AG09309 (cell line): ENCODE measurements at places on chromosomes 12 and 14.
A peak's percentile ranks its signal among the peaks of the same experiment; 100 is the strongest.

DNA sequence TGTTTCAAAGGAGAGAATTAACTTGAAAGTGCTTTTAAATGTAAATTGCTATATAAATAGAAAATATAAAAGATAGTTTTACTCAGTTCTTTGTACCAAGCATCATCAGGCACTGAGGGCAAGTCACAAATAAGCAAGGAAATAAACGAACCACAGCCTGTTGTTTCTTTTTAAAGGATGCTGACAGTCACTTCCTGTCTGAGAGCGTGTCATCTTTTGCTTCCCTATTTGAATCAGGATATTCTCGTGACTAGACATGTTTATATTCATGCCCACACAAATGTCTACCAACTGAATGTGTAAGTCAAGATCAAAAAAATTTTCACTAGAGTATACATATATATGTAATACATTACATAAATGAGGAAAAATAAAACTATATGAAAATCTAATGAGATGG lies 31.4 kb upstream of the SLC2A13 start:
- no peak for DNase-seq

DNA sequence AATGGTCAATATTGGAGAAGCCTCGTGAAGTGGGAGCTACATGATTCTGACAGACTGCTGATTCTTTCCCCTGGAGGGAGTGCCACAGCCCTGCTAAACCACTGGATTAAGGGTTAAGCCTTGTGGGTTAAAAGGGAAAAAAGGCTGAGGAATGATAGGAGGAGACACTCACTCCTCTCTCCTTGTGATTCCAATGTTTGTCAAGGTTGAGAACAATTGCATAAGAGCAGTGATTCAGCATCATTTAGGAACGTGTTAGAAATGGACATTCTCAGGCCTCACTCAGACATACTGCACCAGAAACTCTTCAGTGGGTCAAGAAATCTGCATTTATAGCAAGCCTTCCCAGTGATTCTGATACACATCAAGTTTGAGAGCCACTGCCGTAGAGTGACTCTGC lies 87.8 kb upstream of the GZMB start:
- no peak for DNase-seq

GRCh38 chr14:105839425-105840265 lies 313.3 kb downstream of the TMEM121 start:
- no peak for DNase-seq

- DNase-seq = no peak
Observed at GRCh38 chr12:82687021-82688011, 610 bp downstream of the TMTC2 start.

DNA sequence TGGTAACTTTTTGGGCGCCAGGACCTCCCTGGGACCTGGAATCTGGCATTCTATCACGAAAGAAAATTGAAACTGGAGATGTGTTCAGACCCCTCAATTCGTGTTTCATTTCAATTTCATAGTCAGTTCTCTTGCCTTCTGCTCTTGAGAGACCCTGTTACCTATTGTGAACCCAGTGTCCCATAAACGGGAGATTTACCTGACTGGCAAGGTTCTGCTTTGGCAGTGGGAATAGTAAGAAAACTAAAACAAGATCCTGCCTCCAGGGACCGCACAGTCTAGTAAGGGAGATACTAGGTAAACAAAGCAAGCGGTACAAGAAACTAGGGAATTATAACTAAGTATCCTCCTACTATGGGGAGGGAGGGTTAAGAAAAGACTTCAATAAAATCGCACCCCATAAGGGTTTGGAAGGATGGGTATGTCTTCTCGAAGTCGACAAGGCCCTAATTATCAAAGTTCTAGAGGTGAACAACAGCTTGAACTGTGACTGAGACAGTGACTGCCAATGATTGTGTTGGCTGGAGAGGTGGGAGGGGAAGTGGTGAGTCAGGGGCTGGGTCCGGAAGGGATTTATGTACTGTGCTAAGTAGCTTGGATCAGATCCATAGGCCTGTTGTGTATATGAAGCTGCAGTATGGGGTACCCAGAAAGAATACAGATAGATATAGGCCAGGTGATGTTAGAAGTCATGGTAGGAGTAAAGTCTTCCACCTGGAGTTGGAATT lies 754 bp downstream of the ACSS3 start:
- DNase-seq = peak; percentile 24

DNA sequence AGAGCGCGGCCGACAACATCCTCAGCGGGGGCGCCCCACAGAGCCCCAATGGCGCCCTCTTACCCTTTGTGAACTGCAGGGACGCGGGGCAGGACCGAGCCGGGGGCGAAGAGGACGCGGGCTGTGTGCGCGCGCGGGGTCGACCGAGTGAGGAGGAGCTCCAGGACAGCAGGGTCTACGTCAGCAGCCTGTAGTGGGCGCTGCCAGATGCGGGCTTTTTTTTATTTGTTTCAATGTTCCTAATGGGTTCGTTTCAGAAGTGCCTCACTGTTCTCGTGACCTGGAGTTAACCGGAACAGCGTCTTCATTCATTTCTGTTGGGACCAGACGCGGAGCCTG lies 103.8 kb upstream of the FKBP4 start:
- no peak for DNase-seq

GRCh38 chr12:14157088-14157747 lies 175.8 kb upstream of the GRIN2B start:
- DNase-seq = no peak

DNA sequence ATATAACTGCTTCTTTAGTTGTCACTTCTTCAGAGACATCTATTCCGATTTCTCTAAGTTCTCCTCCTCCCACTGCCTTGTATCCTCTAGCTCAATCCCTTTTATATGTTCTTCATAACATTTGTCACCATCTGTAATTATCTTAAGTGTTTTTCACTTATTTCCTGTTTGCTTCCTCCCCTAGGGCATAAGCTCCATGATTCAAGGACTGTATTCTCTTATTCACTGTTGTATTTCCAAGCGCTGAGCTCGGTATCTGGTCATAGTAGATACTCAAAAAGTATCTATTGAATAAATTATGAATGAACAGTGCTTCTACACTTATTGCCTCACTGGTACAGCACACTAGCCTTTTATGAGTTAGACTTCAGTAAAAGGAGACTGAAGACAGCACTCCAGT lies 109.0 kb upstream of the TMPO start:
- DNase-seq = no peak

DNA sequence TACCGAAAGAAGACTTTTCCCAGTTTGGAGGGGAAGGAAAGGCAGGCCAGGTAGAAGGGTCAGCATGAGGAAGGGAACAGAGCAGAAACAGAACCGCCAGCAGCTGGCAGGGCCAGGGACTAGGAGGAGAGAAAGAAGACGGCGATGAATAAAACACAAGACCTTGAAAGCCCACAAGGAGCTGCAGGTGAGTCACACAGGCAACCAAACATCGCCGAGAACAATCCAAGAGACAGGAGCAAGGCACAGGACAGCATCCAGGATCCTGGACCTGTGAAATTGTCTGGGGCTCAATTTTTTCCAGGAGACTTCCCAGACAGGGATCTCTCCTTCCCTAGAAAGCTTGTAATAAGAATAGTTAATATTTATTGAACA lies 47.3 kb downstream of the NUAK1 start:
- DNase-seq = no peak

DNA sequence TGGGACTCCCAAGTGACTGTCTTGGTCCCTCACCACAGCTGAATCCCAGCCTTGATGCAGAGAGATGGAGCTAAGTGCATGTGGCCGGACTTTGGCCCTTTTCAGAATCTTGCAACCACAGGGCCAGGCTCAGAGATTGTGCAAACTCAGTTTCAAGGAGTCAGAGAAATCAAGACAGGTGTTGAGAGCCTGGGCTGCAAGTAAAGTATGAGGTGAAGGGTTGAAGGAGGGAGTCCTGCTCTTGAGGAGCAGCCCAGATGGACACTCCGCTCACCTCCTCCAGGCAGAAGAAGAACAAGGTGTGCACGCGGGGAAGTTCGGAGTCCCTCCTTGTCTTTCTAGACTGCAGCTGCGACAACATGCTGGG lies 6.3 kb upstream of the BMP4 start:
- no peak for DNase-seq

GRCh38 chr12:92927436-92928281 lies 1.4 kb downstream of the EEA1 start:
- peak; percentile 21 for DNase-seq

GRCh38 chr14:70754991-70755390 lies 54.3 kb downstream of the MAP3K9 start:
- DNase-seq = no peak

DNA sequence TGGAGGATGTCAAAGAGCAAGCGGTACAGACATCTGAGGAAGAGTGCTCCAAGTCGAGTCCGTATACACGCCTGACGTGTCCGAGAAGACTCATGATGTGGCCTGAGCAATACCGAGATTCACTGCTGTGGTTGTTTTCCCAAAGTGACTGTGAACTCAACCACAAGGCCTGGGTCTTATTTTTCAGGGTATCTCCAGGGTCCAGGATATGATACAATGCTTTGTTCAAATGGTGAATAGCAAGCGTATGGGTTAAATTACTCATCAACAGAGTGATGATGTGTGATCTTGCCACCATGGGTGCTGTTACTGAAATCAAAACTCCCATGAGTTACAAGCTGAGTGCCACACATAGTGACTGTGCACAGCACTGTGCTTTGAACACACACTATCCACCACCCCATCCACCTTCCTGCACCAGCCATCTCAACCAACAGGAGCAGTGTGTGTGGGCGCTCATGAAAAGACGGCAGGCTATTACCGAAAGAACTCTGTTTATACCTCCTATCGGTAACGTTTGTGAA lies 109.6 kb downstream of the BCAT1 start:
- DNase-seq = no peak

DNA sequence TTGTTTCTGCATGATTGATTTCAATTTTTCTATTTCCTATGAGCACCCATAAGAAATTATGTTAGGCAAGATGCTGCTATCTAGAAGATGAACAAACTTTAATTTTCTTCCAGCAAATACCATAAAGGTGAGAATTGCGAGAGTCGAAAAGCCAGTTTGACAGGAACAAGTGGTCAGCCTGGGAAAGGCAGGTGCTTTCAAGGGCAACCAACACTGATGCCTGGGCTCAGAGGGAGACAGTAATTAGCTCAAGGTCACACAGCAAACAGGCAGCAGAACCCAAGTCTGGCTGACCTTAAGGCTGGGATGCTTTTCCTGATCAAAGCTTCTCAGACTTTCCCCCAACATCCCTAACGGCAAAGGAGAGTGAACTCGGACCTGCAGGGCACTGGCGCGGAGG lies 6.8 kb upstream of the OTUB2 start:
- no peak for DNase-seq

DNA sequence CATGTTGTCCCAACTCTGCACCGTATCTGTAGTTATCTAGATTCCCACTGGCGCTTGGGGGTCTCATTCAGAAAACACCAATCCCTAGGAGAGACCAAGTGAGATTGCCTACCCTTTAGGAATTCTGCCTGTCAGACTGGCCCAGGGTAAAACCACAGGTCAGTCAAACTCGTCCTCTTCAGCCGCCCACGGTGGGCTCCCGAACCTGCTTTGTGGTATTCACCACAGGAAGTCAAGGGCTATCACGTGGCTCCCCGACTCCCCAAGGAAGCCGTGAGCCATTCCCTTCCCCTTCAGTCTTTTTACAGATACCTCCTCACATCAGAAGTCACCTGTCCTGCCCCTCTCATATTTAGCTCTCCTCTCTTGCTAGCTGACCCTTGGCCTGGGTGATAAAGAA lies 159.9 kb downstream of the EGLN3 start:
- no peak for DNase-seq

DNA sequence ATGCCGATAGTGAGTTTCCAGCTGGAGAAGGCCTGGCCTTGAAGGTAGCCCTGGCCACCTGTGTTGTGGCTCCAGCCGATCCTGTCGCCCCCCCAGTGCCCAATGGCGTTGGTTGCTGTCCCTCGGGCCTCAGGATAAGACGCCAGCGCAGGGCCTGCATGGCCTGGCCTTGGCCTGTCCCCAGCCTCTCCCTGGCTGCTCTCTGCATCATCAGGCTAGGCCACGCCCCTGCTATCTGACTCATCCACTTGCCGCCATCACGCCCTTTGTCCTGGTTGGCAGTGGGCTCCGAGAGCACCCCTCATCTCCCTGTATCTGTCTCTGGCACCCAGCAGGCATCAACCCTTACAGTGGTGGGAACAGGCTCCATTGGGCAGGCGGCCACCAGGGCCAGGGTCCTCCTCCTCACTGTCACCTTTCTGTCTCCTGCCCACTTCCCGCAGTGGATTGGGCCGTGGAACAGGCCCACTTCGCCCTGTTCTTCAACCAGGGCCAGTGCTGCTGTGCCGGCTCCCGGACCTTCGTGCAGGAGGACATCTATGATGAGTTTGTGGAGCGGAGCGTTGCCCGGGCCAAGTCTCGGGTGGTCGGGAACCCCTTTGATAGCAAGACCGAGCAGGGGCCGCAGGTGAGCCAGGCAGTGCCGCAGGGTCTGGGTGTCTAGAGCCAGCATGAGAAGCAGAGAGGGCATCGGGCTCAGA lies 25.6 kb downstream of the ALDH2 start:
- DNase-seq = no peak

DNA sequence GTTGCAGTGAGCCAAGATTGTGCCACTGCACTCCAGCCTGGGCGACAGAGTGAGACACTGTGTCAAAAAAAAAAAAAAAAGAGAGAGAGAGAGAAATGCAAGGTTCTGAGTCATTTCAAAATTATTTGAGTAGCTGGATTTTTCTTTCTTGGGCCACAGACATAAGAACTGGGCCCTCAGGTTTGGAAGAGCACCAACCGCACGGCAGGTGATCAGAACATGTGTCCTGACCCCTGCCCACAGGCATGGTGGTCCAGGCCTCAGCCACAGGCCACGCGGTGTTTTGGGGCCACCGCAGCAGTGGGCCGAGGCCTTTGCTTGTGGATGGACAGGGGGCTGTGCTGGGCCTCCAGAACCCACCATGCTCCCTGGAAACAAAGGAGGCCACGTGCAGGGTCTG lies 126.7 kb downstream of the CALM1 start:
- no peak for DNase-seq

DNA sequence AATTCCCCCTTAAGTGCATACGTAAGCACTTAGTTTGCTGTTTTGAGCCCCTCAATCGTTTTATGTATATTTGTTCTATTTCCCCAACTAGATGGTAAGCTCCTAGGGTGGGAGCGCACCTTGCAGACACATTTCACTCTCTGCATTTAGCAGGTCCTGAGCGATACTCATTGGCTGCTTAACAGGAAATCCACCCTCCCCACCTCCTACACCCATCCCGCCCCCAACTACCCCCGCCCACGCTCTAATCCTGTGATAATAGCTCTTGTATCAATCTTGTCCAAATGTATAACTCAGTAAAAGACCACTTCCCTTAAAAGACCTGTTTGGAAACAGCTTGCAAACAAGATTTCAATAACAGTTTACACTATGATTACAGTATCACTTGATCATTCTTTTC lies 8.1 kb downstream of the LPAR5 start:
- no peak for DNase-seq

DNA sequence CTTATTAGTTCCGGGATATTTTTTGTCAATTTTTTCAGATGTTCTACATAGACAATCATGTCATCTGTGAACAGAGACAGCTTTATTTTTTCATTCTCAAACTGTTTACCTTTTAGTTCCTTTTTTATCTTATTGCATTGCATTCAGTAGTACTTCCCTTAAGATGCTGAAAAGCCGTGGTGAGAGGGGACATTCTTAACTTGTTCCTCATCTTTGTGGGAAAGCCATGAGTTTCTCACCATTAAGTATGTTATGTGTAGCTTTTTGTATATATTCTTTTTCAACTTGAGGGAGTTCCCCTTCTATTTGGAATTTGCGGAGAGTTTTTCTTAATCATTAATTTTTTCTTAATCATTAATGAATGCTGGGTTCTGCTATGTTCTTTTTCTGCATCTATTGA lies 1727.1 kb upstream of the SEL1L start:
- DNase-seq = no peak

- DNase-seq = no peak
Observed at GRCh38 chr14:64758025-64758521, 53.8 kb downstream of the PLEKHG3 start.

- DNase-seq = no peak
Observed at GRCh38 chr14:69001375-69001774, 22.3 kb upstream of the ACTN1 start.
